ENCODE measurements at places on chromosomes 2 and 18.

DNA sequence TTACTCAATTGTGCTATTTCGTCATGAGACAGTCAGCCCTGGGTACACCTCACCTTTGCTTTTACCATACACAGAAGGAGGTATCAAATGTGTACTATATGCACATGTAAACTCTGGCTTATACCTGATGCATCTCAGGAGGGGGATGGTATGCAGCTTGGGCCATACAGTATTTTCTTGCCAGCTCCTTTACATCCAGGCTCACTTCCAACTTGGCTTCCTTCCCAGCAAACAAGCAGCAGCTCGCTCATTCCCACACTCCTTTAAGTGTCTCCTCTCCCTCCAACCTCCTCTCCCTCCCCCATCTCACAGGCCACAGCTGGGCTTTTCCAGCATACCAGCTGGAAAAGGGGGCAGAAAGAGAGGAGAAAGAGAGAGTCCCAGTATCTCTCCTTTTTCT lies 9.6 kb downstream of the MARCHF4 start:
- DNase-seq, result no peak

DNA sequence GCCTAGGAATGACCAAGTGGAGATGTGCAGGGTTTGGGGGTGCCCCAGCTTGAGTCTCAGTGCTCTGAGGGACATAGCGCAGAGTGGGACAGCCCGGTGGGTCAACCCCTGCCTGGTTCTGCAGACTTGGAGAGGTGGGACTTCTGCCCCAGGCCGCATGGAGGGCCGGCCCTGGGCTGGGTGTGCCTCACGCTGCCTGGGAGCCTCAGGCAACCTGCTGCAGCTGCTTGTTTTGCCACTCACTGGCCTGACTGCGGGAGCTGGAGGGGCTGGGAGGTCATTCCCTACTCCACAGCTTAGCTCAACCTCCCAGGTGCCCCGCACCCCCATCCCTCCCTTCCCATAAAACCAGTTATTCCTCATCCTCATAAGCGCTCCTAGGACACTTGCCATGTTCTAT lies 33.1 kb downstream of the ODC1 start:
- no peak for DNase-seq

DNA sequence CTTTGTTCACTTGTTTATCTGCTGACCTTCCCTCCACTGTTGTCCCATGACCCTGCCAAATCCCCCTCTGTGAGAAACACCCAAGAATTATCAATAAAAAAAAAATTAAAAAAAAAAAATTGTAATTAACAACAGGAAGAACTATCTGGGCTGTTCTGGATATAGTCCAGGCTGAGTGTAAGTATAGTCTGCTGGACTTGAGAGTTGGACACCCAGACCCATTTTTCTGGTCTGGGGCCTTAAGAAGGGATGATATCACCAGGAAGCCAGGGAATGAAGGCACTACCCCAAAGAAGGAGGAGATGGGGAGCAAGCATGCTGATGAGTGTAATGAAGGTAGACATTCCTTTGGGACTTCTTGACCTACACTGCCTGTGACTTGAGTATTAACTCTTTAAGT lies 72.1 kb upstream of the ZFP36L2 start:
- DNase-seq, result no peak

GRCh38 chr2:171513719-171514160 lies 8.5 kb upstream of the CYBRD1 start:
- no peak for DNase-seq

Measured in stimulated activated CD8-positive, alpha-beta memory T cell treated with anti-CD3 and anti-CD28 coated beads, Interleukin-2, amount 100 ng/mL, for 48 hours (primary cell).